A549 (cell line): ENCODE measurements at places on chromosomes 11 and 22.
A peak's percentile ranks its signal among the peaks of the same experiment; 100 is the strongest.

GRCh38 chr11:2526808-2527381, 82.1 kb downstream of the KCNQ1 start:
- no peak for DNase-seq

- DNase-seq, result no peak
These were observed 48.1 kb upstream of the ARFGAP3 start for GRCh38 chr22:42905217-42905616.

- DNase-seq, result no peak
These were observed 66.1 kb downstream of the SLC36A4 start for GRCh38 chr11:93131709-93132108.

DNA sequence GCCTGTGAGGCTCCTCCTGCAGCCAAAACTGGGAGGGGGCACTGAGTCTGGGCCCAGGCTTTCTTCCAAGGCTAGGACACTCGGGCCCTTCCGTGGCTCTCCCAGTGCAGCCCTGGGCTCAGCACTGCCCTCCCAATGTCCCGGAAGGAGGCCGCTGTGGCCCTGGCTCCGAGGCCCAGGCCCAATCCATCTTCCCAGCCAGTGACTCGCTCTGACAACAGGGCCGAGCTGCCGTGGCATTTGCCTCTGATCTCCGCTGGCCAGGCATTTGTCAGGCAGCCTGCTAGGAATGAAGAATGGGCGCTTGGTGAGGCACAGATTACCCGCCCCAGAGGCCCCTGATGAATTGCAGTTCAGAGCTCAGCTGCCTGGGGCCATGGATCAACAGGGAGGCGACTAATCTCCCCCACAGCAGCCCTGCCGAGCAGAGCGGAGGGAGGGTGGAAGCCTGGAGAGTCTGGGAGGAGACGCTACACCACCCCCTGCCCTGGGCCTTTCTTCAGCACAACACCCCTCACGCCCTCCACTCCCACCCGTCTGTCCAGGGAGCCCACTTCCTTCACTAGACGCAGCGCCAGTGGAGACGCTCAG, 8.3 kb downstream of the FXYD2 start:
- no peak for DNase-seq

- DNase-seq, result peak; percentile 77
These were observed 1068.8 kb downstream of the DLG2 start for GRCh38 chr11:84558085-84558905.

GRCh38 chr22:47309476-47309875, 547.0 kb downstream of the TBC1D22A start:
- no peak for DNase-seq

DNA sequence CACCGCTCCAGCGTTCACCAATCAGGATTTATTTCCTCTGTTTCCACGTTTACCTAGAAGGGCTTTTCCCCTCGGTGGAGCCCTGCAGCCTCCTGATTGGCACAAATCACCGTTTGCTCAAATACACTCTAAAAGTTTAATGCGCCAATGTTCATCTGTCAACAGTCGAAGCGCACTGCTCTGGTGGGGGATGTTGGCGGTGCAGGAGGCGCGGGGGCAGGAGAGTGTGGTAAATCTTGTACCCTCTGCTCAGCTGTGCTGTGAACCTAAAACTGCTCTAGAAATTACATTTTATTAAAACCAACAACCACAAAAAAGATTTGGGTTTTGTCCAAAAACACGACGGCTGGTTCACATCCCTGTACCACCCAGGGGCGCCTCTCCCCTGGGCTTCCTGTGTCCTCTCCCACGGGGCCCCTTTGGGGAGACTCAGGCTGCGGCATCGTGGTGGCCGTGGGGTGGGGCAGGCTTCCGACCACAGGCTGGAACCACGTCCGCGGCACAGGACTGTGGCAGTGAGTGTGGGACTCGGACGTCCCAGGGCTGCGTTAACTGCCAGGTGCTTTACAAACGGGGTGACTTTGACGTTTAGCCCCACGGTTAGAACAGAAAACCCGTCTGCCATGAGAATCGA, 13.5 kb downstream of the TTLL8 start:
- DNase-seq, result no peak

DNA sequence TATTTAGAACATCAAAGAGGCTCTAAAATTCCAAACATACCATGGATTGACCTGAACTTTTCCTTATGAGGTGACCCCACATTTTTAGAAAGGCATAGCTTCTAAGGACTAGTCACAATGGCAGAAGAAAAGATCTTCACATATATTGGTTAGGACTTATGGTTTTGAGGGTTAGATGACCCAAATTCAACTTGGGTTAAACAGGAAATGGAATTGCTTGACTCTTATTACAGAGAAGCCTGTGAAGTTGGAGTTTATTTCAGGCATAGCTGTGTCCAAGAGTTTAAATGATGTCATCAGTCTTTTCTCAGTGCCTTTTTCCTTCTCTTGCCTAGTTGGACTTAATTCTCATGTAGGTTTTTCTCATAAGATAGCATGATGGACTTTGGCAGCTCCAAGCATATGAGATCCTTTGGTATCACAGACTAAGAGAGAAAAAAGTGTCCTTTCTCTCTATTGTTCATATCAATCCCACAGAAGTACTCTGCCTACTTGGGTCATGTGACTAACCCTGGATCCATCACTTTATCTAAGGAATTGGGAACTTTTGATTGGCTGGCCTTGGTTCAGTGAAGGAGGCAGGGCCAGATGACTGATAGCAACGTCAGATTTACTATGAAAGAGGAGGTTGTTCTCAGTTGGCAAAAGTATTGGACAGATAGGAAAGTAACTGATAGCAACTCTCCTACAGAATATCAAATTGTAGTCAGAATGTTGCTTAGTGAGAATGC, 17.3 kb upstream of the RAG1 start:
- DNase-seq, result no peak

- no peak for DNase-seq
These were observed 340.9 kb downstream of the LRRC4C start for GRCh38 chr11:41118521-41118920.

DNA sequence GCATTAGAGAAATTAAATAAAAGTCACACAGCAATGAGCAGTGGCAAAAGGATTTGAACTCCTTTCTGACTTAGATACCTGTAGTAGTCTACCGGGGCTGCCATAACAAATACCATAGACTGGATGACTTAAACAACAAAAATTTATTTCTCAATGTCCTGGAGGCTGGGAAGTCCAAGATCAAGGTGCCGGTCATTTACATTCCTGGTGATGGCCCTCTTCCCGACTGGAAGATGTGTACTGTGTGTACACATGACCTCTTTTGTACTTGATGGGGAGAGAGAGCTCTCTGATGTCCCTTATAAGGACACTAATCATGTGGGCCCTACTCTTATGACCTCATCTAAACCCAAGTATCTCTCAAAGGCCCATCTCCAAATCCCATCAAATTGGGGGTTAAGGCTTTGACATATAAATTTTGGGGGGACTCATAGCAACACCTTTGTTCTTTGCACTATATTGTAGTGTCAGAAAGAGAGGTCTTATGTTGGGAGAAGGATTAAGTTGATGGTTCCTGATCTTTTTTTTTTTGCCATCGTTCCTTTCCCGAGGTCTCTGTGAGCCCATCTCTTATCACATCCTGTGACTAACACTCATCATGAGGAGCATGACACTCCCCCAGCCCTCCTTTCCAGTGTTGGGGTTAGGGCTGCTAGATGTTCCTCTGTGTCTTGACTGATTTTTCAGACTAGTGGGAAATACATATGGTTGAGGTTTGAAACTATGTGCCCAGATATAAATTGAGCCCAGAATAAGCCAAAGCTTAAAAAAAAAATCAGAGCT, 104.3 kb downstream of the TRAF6 start:
- no peak for DNase-seq

DNA sequence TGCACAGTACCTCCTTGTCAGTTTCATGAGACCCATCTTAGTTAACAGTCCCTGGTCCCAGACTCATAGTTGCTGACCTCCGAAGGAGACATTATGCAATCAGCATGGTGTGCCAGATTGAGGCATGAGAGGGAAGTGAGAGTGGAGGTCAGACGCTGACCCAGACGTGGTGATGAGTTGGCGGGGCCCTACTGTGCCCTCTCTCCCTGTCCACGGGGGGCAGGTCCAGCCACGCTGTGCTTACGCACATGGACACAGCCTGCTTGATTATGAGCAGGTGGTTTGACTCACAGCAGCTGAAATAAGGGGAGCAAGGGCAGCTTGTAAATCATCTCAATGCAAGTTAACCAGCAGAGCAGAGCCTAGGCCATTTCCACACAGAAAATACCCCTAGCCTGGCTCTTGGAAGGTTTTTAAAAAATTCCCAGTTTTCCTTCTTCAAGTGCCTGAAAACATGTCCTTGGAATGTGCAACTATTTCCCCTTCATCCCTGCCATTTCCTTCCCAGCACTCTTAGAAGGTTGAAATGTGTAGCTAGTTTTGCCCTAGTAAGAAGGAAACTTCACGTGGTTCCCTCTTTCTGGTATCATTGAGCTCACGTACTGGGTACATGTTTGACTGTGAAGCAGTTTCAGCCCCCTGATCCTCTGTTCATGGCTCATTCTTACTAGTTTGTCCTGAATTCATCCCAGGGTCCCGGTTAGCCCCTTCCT, 122.6 kb upstream of the SORL1-AS1 start:
- DNase-seq, result no peak

GRCh38 chr11:121249039-121249663, 43.4 kb upstream of the SC5D start:
- peak; percentile 9 for DNase-seq

- DNase-seq, result no peak
These were observed 15.1 kb upstream of the CABP7 start for GRCh38 chr22:29704528-29705285.

DNA sequence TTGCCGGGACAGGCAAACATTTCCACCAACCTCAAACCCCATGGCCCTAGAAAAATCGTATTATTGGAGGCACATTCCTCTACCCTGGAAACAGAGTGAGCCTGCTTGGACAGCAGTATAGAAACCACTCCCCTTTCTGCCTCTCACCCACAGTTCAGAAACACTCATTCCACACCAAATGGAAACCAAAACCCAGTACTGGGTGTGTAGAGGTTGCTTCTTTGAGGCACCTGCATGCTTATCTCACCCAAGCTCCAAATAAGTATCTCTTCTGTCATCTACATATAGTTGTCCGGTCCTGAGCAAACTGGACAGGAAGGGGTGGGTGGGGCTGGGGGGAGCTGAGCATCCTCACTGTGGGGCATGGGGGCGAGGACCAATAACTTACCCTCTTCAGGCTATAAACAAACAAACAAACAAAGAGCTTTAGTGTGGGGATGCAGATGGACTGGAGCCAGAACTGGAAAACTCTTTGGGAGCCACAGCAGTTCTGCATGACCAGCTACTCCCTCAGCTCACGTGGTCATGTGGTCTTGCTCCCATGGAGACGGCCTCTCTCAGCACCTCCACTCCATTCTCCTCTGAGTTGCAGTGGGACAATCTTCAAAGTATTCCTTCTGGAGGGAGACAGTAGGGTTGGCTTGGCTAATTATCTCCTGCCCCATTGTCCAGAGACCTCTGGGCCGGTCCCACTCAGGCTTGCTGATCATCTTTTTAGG, 1.0 kb upstream of the PLAAT2 start:
- DNase-seq, result no peak

DNA sequence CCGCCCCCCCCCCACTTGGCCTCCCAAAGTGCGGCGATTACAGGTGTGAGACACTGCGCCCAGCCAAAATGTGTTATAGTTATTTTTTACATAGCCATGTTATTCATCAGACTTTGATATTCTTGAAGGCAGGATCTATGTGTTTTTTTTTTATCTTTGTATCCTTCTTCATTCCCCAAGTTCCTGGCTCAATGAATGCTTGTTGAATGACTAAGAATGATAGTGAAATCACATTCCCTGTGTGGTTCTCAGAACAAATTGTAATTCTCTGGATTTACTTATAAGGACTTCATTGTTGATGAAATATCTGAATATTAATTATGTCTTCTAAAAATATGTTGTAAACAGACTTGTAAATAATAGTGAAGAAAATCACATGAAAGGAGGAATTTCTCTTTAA, 33.5 kb downstream of the MMP7 start:
- DNase-seq, result no peak

- DNase-seq, result no peak
These were observed 235.4 kb upstream of the SESN3 start for GRCh38 chr11:95466416-95466815.

DNA sequence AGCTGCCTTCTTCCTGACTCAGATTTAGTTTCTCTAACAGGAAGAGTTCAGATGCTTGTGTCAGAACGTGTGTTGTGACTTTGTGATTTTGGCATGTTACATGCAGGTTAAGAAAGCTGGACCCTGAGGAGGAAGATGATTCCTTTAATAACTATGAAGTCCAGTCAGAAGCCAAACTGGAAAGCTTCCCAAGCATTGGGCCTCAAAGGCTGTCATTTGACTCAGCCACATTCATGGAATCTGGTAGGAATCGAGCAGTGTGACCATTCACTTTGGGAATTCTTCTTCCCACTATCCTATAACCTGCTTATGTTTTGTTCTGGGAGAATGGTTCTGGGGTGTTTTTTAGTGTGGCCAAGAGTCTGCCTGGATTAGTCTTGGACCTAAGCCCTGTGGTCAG, 48.0 kb downstream of the CABIN1 start:
- no peak for DNase-seq

- no peak for DNase-seq
These were observed 17.8 kb downstream of the FADD start for GRCh38 chr11:70220920-70221319.

- DNase-seq, result no peak
These were observed 13.6 kb downstream of the TRIM29 start for GRCh38 chr11:120124355-120124754.

DNA sequence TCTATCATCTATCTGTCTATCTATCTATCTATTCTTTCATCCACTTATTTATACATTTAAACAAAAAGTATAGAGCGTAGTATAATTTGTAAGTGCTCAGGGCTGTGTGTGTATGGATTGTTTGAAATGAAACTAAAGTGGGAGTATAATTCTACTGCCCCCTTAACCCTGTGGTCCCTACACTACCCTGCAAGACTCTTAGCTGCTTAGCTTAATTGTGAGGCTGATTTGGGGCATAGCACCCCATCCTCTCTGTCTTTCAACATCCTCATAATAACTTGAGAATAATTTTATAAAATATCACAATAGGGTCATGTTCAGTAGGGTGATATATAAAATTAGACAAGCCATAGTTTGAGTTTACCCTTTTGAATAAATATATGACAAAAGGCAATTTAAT, 11.6 kb downstream of the OR51B4 start:
- no peak for DNase-seq

- DNase-seq, result no peak
These were observed 435.3 kb downstream of the NELL1 start for GRCh38 chr11:21104641-21105040.

- no peak for DNase-seq
These were observed 69.8 kb downstream of the PRR5L start for GRCh38 chr11:36365907-36366306.

- DNase-seq, result no peak
These were observed 13.0 kb downstream of the GUCD1 start for GRCh38 chr22:24541681-24542515.

GRCh38 chr11:36718451-36718850, 120.4 kb upstream of the RAG2 start:
- no peak for DNase-seq

- DNase-seq, result no peak
These were observed 17.2 kb downstream of the LINC01488 start for GRCh38 chr11:69498614-69499175.
